ENCODE measurements at places on chromosomes 2 and 18.

DNA sequence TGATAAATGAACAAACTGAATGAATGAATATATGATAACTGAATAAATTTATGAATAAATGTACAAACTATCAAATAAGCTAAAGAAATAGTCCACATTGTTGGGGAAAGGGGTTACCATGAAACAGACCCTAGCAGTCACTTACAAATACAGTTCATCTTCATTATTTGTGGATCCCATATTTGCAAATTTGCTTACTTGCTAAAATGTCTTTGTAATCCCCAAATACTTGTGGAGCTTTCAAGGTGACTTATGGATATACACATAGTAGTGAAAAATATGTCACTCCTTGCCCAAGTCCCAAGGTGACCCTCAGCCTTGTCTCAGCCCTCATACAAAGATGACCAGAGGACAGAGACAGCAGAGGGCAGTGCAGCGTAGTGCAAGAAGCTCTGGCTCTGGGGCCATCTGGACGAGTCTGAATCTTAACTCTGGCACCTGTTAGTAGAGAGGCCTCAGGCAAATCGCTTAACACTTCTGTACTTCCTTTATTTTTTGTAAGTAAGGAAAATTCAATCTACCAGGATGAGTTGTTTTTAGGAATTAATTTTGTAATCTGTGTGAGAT, 3.1 kb downstream of the PAIP2B start:
- DNase-seq: no peak

- DNase-seq: no peak
These were observed 23.3 kb upstream of the IL1RN start for GRCh38 chr2:113104054-113104611.

GRCh38 chr18:22463076-22463475, 45.4 kb upstream of the CTAGE1 start:
- DNase-seq: no peak

DNA sequence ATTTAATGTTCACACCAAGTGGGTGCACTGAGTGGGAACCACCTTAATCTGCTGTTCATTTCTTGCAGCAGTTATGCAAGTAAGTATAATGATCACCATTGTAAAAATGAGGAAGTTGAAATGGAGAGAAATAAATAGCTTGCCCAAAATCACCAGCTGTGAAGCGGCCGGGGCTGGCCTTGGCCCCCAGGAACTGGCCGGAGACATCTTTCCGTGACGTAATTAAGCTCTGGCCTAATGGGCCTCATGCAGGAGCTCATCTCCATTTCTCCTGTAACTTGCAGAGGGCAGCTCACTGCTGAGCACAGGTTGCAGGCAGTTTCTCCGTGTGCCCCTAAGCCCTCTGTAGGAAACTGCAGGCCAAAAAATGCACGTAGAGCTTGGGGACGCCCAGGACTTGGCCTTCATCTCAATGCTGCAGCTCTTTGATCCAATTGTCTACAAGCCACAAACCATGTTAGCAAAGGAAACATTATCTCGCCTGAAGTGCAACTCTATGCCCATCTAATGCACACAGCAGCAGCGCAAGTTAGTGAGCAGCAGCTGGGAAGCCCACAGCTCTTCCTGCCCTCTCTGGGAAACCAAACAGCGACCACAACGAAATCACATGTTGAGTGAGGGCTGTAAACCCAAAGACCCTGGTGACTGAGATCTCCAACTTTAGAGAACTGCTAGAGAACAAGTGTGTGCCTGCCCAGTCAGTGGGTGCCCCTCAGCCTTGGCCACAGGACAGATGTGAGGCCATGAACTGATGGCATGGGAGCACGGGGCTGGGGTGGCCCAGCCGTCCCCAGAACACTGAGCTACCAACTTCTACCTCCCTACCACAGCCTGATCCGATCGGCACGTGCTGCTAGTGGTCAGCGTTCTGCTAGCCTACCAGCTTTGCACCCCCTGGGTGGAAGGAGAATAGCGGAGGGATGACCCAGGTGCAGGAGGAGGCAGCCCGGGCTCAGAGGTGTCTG, 28.8 kb downstream of the APCDD1 start:
- DNase-seq: no peak

- DNase-seq: no peak
These were observed 113.6 kb downstream of the BABAM2 start for GRCh38 chr2:28004086-28004485.

DNA sequence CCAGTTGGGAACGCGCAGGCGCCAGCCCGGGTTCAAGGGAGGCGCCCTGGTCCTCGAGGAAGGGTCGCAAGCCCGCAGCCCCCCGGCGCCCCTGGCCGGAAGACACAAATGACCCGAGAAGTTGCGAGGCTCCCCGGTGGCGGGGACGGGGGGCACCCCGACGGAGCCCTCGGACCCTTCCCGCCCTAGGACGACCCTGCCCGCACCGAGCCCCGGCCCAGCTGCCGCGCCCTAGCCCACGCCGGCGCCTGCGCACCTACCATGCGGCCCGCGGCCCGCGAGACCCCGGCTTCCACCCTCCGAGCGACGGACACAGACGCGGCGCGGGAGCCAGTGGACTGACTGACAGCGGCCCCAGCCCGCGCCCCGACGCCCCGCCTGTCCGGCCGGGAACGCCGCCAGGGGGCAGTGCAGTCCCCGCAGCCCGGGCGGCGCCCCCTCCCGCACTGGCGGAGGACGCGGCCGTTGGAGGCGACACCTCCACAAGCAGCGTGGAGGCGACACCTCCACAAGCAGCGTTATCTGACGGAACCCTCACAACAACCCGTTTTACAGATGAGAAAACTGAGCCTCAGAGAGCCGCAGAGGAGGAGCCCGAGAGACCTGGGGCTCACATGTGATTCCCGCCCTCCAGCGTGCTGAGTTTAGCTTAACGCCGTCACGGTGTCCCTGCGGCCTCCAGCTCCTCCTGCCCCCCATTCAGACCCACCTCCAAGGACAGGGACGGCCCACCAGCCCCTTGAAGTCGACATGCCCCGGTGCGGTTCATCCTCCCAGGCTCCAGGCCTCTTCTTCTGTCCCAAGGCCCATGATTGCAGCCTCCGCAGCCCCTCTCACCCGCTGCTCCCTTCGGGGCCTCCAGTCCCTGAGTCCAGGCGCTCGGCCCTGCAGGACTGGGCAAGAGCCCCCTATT, at the start of gene NMUR1:
Gene NMUR1, minus strand, starts transcription at position 347 of the 913 bp plus-strand sequence. Its CDS starts 84 bp downstream, at position 263.
- DNase-seq: peak; percentile 69

- no peak for DNase-seq
These were observed 152.1 kb downstream of the GLI2 start for GRCh38 chr2:120887741-120888231.

Data from T-helper 9 cell (primary cell).